ENCODE measurements at places on chromosomes 5 and 9. TPM values are rescaled to one million over a fixed set of nuclear protein-coding genes. Genes with fewer than 3 reads are reported as not detected.

CD14 gene
- total RNA-seq = not detected

BAAT gene
- total RNA-seq = 0.15 TPM

IL4 gene
- 2.1 TPM for total RNA-seq

QRFP gene
- total RNA-seq = not detected

RANBP17 gene
- not detected for total RNA-seq

ADGRD2 gene
- total RNA-seq = not detected

ADRB2 gene
- 1.0 TPM for total RNA-seq

- DNase-seq = no peak
Measured at GRCh38 chr5:96284727-96285389, 148.2 kb downstream of the PCSK1 start.

DNA sequence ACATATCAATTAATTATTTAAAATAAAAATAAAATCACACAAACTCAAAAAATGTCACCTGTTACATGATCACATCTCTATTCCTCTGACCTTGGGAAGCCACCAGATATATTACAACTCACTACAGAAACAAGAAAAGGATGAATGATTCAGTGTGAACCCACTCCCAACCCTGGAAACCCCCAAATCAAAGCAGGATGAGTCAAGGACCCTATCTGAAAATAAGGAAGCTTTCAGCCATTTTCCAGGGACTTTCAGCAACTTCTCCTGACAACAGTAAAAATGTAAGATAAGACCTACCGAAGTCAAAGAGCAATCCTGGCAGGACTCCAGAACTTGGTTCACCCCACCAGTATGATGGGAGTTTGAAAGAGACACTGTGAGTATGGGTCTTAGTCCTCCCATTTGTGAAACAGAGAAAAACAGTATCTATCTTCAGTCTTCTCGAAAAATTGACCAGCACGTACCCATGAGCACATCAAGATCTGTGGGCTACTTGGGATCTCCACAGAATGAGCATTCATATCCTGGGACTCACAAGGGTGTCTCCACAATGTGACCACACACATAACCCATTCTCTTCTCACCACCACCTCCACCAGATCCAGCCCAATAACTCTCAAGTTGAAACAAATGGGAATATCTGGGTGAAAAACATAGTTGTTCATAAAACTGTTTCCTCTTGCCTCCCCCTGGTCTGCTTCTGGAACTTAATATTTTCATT is 9.9 kb downstream of the NRG2 start:
- no peak for DNase-seq

DNA sequence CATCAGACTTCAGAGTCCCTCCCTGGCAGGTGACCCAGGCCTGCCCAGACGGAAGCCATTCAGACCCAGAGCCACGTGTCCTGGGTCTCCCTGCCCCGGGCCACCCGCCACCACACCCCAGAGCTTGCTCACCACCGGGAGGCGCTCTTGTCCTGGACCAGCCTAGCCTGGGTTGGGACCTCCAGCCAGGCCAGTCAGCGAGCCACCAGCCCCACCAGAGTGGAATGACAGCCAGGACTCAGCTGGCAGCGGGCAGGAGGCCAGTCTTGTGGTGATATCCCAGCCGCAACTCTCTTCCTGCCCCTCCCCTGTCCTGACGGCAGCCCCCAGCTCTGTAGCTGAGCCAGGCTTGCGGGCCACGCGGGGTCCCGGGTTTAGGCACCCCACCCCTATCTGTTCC is 1.7 kb upstream of the PTGDS start:
- no peak for DNase-seq

- no peak for DNase-seq
Measured at GRCh38 chr9:89872426-89872912, 267.7 kb downstream of the GADD45G start.

DNA sequence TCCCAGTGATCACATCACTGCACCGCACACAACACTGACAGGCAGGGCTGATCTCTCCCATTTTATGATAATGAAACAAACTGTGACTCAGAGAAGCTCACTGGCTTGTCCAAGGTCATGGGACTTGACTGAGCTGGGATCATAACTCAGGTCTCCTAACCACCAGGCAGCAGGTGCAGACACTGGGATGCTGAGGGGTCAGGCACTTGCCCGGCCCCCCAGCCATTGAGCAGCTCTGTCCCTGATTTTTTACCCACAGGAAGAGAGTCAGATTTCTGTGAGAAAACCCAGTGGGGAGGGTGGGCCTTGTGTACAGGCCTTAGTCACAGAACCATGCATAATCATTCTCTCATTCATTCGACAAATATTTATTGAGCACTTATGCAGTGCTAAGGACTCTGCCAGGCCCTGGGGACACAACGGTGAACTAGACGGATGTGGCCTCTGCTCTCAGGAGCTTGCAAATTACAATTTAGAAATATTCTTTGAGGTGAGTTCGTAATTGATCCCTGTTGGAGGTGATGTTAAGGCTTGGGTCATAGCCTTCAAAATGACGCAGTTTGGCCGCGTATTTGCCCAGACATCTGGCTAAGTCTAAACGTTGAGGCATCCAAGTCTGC is 54.5 kb upstream of the TGFBR1 start:
- DNase-seq = no peak

- no peak for DNase-seq
Measured at GRCh38 chr9:98549401-98549800, 159.3 kb downstream of the GABBR2 start.

- no peak for DNase-seq
Measured at GRCh38 chr5:96857924-96858323, 18.4 kb upstream of the ERAP2 start.

- DNase-seq = no peak
Measured at GRCh38 chr5:32325062-32325461, 12.3 kb upstream of the MTMR12 start.

- DNase-seq = no peak
Measured at GRCh38 chr9:37719526-37719925, 34.1 kb upstream of the TRMT10B start.

GRCh38 chr9:110116543-110116885 is 91.4 kb downstream of the C9orf152 start:
- DNase-seq = no peak

DNA sequence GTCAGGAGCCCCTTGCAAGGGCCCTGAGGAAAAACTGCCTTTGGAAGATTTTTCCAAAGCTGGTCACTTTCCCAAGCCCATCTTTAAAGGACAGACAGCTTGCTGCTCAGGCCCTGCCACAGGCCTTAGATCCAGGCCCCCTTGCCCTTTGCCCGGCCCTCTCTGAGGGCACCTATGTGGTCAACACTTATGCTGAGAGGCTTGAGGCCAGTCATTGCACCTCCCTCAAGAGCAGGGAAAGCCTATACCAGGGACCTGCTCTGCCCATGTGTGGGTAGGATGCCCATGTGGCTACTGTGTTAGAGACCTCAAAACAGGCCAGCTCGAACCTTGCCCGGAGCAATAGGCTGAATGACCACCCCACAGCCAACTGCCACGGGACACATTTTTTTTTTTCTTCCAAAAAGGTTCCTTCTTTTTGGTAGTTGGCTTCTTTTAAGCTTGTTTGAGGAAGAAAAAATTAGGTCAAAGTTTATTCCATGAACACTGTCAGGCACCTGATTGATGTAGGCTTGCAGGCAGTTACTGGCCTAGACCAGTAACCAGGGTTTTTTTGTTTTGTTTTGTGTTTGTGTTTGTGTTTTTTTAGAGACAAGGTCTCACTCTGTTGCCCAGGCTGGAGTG is 3.8 kb downstream of the TCF7 start:
- DNase-seq = no peak

DNA sequence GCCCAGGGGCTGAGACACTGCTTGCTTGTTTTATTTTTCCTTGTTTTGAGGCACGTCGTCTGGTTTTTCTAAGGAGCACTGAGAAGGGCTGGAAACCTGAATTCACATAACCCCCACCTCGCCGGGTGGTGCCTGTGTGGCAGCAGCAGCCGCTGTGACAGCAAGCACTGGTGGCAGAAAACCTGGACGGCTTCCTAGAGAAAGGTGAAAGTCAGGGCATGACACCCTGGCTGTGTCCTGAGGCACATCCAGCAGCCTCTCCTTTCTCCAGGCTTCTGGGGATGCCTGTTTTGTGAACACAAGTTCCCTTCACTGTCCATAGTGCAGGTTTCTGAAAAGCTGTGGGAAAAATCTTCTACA is 29.2 kb downstream of the MRPL36 start:
- DNase-seq = no peak

DNA sequence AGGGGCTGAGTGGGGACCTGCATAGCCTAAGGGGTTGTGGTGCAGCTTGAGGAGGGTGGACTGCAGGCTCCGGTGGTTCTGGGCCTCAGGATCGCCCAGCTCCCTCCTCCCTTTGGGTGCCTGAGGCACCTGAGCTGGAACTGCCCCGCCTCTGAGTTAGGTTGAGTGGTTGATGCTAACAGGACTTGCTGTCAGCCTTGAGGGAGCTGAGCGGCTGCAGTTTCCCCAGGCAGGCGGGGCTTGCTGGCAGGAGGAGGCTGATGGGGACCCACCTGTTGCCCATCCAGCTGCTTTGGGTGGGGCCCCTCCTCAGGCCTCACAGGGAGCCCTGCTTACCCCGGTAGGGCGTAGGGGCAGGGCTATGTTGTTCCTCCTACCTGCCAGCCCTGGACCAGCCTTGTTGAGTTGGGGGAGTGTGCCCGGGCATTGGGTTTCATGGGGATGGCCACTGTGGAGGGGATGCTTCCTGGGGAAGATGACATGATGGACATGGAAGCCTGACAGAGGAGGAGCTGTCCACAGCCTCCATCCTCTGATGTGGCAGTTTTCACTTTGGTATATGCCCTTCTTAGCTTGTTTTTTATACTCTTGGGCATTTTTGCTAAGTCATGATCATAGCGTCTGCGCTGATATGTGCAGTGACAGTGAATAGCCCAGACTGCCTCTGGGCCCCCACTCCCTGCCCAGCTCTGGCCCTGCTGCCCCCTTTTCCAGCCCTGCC is 14.3 kb downstream of the WNK2 start:
- DNase-seq = no peak

GRCh38 chr9:114012126-114012525 is 66.0 kb downstream of the AMBP start:
- DNase-seq = no peak

GRCh38 chr5:40385544-40385943 is 294.2 kb upstream of the PTGER4 start:
- DNase-seq = no peak

Data from CD4-positive, CD25-positive, alpha-beta regulatory T cell (primary cell).